ENCODE measurements at places on chromosomes 6 and 20.
A peak's percentile ranks its signal among the peaks of the same experiment; 100 is the strongest.

GRCh38 chr6:158955255-158955654, 44.7 kb downstream of the RSPH3 start:
- DNase-seq = no peak

- DNase-seq = no peak
Observed at GRCh38 chr20:7994809-7995208, 24.8 kb downstream of the TMX4 start.

DNA sequence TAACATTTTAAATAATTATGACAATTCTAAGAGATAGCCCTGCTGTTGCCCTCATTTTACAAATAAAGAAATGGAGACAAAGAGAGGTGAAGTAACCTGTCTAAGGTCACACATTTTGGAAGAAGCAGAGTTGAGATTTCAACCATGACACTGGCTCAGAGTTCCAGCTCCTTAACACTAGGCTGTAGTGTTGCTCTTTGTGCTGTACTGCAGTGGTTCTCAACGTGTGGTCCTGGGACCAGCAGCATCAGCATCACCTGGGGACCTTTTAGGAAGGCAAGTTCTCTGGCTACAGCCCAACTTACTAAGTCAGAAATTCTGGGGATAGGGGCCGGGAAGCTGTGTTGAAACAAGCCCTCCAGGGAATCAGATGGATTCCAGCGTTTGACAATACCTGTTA, 62.4 kb upstream of the FERMT1 start:
- no peak for DNase-seq

- no peak for DNase-seq
Observed at GRCh38 chr20:48706116-48706656, 121.6 kb downstream of the PREX1 start.

DNA sequence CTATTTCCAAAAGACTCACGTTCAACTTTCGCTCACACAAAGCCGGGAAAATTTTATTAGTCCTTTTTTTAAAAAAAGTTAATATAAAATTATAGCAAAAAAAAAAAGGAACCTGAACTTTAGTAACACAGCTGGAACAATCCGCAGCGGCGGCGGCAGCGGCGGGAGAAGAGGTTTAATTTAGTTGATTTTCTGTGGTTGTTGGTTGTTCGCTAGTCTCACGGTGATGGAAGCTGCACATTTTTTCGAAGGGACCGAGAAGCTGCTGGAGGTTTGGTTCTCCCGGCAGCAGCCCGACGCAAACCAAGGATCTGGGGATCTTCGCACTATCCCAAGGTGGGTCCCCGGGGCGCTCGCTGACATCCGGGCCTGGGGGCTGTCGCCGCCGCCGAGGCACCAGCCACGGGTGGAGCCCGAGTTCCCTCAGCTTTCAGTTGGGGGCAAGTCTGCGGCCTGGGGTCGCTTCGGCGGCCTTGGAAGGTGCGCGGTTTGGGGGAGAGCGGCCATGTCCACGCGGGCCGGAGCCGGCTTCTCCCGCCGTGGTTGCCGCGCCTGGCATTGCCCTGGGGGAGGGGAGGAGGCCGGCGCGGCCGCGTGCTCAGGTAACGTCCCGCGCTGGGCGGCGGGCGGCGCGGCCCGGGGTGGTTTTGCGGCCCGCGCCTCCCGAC, 429 bp downstream of the AMD1 start:
- DNase-seq = no peak

GRCh38 chr6:33018904-33019303, 9.5 kb upstream of the HLA-DOA start:
- DNase-seq = no peak

DNA sequence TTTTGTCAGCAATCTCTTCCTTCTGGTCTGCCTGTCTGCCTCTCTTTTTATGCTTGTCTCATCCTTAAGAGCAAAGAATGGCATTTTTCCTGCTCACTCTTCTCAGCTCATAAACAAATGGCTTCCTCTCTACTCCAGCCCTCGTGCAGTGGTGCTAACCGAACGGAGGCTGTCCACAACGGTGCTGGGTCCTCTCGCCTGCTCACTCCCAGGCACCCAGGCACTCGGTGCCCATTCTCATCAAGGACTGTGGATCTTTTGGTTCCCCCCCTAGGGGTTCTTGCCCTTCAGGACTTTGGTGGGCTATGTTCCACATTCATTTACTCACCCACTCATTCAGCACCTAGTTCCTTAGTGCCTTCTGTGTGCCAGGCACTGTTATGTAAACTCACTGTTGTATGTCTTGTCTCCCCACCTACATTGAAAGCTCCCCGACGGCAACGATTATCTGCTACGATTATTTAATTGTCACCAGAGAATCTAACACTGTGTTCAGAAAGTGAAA, 113.9 kb downstream of the FYN start:
- no peak for DNase-seq

- DNase-seq = no peak
Observed at GRCh38 chr6:82331031-82331773, 32.4 kb upstream of the TPBG start.

DNA sequence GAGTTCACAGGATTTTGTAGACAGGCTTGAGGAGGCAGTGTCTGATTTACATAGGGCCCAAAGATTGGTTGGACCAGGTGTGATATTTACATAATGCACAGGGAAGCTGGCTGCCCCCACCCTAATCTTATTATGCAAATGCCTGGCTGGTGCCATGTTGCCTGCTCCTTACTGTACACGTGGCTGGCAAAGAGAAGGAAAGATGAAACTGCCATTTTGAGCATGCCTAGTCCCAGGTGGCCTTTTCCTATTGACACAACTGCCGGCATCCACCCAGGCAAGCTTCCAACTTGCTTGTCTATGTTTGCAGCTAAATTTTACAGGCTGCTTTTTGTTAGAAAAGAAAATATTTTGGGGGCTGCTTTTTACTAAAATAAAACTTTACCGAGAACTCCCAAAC, 174.6 kb downstream of the LMBRD1 start:
- no peak for DNase-seq

DNA sequence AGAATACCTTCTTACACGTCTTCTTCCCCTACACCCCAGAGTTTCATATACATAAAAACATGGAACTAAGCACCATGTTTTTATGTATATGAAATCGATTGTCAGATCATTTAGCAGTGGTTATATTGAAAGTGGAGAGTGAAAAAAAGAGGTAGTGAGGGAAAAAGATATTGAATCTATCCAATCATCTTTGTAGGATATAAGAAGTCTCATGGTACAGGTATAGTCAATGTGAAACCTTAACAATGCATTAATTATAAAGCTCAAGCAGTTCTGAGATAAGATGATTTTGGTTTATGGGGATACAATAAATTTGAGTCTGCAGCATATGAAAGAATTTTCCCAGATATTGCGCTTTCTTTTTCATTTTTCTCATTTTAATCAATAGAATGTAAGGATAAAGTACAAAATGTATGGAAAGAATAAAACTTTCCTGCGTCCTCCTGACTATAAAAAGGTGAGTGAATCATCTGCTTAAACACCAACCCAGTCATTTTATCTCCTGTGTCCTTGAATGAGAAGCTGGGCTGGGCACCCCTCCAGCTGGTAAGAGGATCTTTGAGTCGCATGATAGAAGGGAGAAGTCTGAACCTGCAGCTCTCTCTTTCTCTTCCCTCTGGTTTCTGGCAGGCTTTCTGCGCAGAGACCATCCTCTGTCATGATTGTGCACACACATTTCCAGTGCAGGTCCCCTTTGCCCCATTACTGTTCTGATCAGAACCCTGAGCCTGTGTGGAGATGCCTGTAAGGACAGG, 28.1 kb upstream of the AKIRIN2 start:
- DNase-seq = no peak

DNA sequence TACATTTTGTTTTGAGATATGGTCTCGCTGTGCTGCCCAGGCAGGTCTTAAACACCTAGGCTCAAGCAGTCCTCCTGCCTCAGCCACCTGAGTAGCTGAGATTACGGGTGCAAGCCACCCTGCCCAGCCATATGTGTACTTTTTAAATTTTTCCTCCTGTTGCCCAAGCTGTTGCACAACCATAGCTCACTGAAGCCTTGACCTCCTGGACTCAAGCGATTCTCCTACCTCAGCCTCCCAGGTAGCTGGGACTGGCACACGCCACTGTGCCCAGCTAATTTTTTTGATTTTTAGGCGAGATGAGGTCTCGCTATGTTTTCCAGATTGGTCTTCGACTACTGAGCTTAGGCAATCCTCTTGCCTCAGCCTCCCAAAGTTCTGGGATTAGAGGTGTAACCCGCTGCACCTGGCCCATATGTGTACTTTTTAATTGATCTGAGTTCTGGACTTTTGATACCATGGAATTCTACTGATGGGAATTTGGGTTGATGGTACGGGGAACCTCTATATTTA, 44.9 kb downstream of the ITCH start:
- no peak for DNase-seq

GRCh38 chr6:144265390-144265789, 19.7 kb upstream of the UTRN start:
- DNase-seq = no peak

GRCh38 chr6:155894758-155895157, 439.1 kb upstream of the NOX3 start:
- no peak for DNase-seq

DNA sequence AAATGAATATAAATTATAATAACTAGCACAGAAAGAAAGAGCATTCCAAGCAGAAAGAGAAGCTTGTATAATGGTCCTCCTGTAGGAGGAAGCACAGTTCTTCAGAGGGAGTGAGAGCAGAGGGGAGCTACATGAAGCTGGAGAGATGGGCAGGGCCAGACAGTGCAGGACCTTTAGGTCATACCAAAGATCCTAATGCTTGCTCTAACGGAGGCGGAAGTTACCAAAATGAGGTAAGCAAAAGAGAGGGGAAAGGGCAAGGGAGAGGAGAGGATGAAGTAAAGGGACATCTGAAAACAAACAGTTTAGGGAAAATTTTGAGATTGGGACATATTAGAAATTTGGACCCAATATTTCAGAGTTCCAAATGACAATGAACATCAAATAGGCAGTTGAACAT, 50.2 kb downstream of the HBS1L start:
- no peak for DNase-seq

DNA sequence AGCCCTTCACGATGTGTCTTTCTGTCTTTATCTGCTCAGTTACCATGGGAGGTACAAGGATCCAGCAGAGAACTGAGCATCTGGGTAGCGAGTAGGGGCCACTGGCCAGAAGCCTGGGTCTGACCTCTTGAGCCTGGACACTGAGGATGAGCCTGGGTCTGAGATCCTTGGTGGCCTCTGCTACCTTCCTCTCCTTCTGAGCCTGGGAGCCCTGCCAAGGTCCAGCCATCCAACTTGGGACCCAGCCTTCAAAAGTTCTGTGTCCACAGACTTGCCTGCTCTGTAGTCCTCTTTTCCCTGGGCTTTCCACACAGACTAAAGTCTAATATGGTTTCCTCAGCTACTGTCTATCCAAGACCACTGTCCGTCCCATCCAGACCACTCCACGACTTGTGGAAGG, 60.2 kb upstream of the NAA20 start:
- no peak for DNase-seq

DNA sequence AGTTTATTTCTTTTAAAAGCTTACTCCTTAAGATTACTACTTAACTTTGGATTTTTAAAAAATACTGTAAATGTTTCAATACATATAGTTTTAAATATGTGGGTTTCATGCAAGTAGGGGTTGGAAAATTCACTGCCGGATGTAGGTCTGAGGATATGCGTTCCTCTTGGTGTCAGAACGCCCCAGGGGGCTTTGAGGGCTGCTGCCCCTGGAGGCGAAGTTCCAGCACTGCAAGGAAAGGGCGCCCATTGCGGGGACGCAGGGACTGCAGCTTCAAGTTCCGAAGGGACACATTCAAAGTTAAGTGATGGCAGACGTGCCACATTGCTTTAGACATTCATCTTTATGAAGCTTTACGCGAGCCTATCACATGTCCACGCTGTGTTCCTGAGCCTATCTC, 152.9 kb downstream of the SOD2 start:
- no peak for DNase-seq

DNA sequence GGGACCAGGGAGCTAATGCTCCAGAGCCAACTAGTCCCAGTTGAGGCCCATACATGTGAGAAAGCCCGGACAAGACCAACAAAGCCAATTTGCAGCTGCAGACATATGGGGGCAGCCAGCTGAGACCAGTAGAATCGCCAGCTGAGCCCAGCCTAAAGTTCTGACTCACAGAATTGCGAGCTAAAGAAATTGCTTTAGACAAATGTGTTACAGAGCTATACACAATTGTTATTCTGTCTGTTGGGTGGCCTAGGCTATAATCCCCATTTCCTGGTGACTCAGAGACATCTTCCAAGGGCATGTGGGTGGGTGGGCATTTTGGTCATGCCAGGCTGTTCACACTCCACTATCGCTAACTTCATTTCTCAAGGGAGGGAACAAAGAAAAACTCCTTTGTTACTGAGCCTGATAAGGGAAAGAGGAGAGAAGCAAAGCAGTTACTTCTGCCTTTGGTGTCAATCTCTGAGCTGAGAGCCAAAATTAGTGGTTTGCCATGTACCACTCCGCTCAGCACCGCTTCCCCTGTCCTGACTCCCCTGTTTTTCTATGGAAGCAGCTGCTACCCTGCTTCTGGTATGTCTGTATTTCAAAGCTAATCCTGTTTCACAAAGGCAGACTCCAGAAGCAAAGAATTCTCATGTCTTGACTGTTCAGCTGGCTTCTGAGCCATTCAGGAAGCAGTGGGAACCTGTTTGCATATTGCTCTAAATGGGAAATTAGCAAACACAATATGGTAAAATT, 26.1 kb downstream of the SCP2D1 start:
- no peak for DNase-seq

- DNase-seq = peak; percentile 38
Observed at GRCh38 chr20:58179432-58180099, 48.9 kb downstream of the ANKRD60 start.

GRCh38 chr6:87200469-87201175, 45.3 kb downstream of the ZNF292 start:
- DNase-seq = no peak
